NCI-H1417 treated with DMSO at 0.1 percent for 48 hours (cell line): ENCODE measurements at places on chromosomes 11 and 22.

DNA sequence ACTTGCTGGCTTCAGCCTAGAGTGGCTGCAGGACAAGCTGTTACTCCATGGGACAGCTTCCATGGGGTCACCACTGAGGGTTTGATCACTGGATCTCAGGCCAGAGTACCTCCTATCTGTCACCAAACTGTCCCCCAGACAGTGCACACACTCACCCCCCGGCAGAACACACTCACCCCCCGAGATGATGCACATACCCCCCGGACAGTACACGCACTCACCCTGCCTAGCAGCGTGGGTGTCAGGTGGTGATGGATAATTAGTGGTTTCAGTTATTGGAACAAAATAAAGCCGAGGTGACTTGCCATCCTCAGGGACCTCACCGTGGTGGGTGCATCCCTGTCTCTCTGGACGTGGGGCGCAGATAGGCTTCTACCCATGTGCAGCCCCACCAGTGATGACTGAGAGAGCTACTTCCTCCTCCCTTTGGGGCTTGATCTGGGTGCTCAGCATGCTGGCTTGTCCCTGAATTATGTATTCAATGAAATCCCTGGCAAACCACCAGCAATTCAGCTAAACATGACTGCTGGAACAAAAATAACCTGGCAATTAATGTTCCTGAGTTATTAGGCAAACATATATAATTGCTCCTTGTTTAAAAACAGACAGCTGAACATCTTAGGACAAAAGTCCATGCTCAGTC is 18.9 kb downstream of the TANGO2 start:
- DNase-seq = no peak

DNA sequence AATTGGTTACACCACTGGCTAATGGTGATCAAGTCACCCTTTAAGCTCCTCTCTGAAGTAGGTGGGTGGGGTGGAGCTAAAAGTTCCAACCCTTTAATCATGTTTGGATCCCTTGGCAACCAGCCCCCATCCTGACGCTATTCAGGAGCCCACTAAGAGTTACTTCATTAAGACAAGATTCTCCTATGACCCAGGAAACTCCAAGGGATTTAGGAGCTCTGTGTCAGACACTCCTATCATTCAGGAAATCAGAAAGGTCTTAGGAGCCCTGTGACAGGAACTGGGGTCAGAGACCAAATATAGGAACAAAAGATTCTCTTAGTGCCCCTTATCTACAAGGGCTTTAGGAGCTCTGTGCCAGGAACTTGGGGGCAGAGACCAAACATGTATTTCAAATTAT is 141.3 kb downstream of the ATG16L2 start:
- DNase-seq = no peak

DNA sequence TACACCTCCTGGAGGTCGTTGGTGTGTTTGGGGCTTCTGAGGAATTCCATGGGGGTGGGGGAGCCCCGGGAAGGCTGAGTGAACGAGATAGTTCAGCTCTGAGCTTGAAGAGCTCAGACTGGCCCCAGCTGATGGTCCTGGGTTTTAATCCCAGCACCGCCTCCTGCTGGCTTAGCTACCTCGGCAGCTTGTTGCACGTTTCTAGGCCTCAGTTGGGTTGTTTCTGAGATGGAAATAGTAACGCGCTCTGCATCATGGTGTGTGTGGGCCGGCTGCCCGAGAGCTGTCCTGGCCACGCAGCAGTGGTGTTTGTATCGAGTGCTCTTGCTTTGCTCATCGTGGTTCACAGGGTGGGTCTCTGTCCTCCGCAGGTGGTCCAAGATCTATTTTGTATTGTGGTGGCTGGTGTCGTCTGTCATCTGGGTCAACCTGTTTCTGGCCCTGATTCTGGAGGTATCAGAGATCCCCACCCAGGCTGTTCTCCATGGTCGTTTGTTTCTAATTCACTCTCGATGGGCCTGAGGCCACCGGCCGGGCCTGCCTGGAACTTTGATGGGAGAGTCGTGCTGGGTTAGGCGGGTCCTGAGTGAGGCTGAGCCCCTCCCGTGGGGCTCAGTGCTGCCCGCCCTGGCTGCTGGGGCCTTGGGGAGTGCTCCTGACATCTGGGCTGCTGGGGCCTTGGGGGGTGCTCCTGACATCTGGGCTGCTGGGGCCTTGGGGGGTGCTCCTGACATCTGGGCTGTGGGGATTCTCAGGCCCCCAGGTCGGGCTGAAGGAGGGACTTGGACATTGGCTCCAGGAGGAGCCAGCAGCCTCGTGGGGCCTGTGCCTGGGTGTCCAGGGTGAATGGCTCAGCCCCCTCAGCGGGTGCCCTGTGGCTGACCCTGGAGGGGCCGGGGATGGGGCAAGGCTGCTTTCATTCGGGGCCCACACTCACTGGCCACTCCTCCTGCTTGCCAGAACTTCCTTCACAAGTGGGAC is 37.7 kb downstream of the TPCN2 start:
- DNase-seq = no peak

DNA sequence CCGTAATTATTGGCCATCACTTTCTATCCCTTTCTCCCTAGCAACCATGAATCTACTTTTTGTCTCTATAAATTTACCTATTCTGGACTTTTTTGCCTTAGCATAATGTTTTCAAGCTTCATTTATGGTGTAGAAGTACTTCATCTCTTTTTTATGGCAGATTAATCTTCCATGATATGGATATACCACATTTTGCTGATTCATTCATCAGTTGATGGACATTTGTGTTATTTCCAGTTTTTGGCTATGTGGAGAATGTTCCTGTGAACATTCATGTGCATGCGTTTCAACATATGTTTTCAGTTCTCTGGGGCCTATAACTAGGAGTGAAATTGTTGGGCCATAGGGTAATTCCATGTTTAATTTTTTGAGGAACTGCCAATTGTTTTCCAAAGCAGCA is 12.8 kb downstream of the CAPN1 start:
- DNase-seq = no peak

DNA sequence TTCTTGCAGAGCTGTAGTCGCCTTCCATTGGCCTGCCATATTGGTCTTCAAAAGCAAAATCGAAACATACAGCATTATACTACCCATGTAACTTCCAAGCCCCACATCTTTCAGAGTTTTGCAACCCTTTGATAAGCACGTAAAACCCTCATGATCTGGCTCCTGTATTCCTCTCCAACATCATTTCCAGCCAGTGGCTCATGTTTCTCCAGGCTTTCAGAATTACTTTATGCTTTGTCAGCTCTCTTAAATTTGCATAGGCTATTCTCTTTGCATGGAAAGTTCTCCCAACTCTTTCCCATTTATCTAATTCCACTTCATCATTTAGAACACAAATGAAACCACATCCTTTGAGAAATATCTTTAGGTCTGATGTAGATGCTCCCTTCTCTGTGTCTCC is 67.8 kb upstream of the DDI1 start:
- no peak for DNase-seq

DNA sequence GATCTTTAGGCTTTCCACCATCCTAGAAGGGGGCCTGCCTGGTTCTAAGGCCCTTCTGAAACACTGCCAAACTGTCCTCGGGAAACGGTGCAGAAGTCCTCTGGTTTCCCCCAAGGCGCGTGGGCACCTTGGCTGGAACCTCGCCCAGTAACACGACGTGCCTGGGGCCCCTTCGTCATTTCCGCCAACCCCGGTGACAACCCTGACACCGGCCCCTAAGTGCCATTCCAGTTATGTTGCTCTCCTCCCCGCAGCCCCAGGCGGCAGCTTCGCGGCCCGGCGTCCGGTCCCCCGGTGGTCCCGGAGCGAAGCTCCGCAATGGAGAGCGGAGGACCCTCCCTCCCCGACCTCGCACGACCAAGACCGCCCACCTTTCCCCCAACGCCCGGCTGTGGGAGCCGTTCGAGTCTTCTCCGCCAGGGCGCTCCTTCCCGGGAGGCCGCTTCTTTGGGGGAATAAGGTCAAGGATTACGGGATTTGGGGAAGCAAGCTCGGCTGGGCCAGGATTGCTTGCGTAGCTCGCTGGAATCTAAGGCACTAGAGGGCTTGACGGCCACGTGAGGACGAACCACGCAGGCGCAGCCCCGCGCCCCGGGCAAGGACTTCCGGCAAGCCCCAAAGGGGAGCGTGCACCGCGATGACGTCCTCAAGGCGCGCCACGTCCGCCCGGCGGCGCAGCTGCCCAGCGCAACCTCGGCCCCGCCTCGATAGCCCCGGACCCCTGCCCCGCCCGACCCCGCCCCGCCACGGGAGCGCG is 626 bp downstream of the RNH1 start:
- DNase-seq = peak; percentile 64

- no peak for DNase-seq
Observed at GRCh38 chr22:43275545-43276317, 67.4 kb downstream of the SCUBE1 start.

GRCh38 chr11:60919320-60919719 is 4.9 kb upstream of the TMEM132A start:
- no peak for DNase-seq

DNA sequence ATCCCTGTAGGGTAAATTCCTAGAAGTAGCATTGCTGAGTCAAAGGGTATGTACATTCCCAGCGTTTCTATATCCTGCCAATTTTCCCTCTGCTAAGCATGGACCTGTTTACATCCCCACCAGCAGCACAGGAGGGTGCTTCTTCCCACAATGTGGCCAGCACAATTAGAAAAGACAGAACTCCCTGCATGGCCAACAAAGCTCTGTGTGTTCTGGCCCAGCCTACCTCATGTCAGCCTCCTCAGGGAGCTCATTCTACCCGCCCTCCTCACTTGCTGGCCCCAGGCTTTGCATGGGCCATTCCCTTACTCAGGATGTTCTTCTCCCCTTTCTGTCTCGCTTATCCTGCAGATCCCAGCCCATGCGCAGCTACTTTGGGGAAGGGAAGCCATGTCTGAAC is 186.1 kb downstream of the DSCAML1 start:
- DNase-seq = no peak

DNA sequence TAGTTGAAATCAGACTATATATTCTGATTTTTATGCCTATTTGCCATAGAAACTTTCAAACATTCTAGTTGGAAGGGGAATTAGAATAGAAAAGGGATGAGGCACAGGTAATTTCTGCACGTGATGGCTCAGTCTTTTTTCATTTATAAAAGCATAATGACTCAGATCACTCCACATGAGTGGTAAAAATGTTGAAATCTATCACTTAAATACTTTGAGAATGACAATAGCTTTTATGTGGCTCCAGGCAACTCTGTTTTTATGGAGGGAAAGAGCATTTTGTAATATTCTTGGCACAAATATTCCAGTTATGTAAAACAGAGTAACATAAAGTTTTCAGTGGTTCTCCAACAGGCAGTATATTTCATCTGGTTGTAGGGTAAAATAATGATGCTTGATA is 5.9 kb upstream of the MMP3 start:
- DNase-seq = no peak

DNA sequence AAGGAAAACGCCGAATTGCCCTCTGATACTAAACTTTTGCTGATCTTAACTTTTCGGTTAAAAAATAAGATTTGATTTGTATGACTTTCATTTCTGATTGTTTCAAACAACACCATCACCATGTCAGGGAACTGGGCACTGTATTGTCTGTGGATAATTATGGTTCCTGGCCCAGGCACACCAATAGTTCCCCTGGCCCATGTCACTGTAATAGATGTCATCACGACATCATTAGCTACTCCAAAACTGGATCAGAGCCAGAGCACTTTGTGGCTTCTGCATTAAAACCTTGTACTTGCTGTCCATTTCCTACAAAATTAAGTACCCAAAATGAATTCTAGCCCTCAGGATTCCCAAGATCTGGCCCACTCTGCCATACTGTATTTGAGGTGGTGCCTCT is 119.5 kb upstream of the NARS2 start:
- no peak for DNase-seq

GRCh38 chr11:126416542-126417090 is 61.1 kb downstream of the ST3GAL4 start:
- no peak for DNase-seq

DNA sequence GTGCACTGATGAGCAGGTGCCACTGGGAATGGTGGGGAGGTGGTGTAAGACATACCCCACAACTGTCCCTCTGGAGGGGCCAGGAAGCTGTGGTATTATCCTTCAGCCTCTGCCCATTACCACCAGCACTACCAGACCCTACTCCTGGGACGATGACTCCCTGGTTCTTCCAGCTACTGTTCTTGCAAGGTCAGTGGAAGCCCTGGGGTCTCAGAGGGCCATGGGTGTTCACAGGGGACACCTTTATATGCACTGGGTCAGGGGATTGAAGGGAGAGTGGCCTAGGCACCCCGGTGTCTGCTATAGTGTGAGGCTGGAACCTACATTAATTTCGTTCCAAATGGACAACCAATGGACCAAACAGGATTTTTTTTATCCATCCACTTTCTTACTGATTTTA is 102.1 kb downstream of the RPS6KA4 start:
- no peak for DNase-seq

DNA sequence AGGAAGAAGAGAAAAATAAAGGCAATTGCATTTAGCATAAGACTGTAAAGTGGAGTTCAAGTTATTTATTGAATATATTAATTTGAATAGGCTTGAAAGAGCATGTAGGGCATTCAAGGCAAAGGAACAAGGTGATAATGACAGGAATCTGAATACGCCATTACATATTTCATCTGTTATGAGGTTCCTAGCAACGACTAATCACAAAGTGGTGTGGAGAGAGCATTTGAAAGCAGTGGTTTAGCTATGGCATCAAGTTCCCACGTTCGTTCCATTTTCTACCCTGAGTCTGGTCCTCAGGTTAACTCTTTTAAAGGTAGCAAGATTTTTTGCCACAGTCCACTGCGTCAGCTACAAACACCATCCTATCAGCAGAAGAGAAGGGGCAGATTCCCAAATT is 59.4 kb downstream of the CNTN5 start:
- DNase-seq = no peak

- no peak for DNase-seq
Observed at GRCh38 chr11:125926682-125927081, 19.2 kb upstream of the VSIG10L2 start.

GRCh38 chr11:61194169-61194671 is 9.1 kb upstream of the PGA3 start:
- no peak for DNase-seq

- DNase-seq = no peak
Observed at GRCh38 chr11:37087650-37088572, 489.9 kb upstream of the RAG2 start.

- DNase-seq = peak; percentile 50
Observed at GRCh38 chr22:36028646-36029405, at the start of gene RBFOX2. TSS of gene RBFOX2 (minus strand) at chr22:36028824. CDS start at chr22:36028425, 399 bp downstream.

DNA sequence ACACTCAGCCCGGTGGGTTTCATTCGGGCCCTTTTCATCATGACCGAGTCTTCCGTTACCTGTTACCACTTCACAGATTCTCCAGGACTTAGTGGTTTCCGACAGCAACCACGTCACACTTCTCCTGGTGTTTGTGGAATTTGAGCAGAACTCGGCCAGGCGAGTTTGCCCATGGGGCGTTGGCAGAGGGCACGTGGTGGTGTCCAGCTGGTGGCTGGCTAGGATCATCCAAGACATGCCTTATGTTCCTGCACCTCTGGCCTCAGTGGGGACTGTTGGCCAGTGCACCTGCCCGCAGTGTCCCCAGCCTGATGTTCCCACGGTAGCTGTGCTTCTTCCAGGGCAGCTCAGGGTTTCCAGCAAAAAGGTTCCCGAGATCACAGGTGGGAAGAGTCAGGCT is 87.3 kb downstream of the ARHGAP8 start:
- DNase-seq = no peak

GRCh38 chr11:59614277-59615119 is 1.1 kb downstream of the OSBP start:
- no peak for DNase-seq
